ENCODE measurements at places on chromosomes 11 and 22. TPM values are rescaled to one million over a fixed set of nuclear protein-coding genes. Genes with fewer than 3 reads are reported as not detected.

SCGB1C1 gene
- not detected for total RNA-seq

CHORDC1 gene
- total RNA-seq: 43.5 TPM

HTR3B gene
- 0.25 TPM for total RNA-seq

TMPRSS6 gene
- total RNA-seq: under 0.01 TPM

KRTAP5-9 gene
- not detected for total RNA-seq

OSBPL5 gene
- 25.8 TPM for total RNA-seq

RBM4B gene
- 72.5 TPM for total RNA-seq

PPFIBP2 gene
- 15.5 TPM for total RNA-seq

CCDC73 gene
- under 0.01 TPM for total RNA-seq

SMIM35 gene
- total RNA-seq: not detected

TBX10 gene
- not detected for total RNA-seq

SLC17A6 gene
- 6.1 TPM for total RNA-seq

ABCG4 gene
- total RNA-seq: 3.0 TPM

C22orf23 gene
- total RNA-seq: 0.25 TPM
